ENCODE measurements at places on chromosomes 11 and 22.

GRCh38 chr11:95659088-95659487, 130.5 kb downstream of the FAM76B start:
- DNase-seq: no peak

GRCh38 chr11:128904656-128905344, 13.6 kb downstream of the KCNJ5 start:
- no peak for DNase-seq

- no peak for DNase-seq
Observed at GRCh38 chr11:1447845-1448825, 38.4 kb downstream of the MOB2 start.

- DNase-seq: peak; percentile 27
Observed at GRCh38 chr11:18171377-18172000, 1.1 kb upstream of the MRGPRX4 start.

DNA sequence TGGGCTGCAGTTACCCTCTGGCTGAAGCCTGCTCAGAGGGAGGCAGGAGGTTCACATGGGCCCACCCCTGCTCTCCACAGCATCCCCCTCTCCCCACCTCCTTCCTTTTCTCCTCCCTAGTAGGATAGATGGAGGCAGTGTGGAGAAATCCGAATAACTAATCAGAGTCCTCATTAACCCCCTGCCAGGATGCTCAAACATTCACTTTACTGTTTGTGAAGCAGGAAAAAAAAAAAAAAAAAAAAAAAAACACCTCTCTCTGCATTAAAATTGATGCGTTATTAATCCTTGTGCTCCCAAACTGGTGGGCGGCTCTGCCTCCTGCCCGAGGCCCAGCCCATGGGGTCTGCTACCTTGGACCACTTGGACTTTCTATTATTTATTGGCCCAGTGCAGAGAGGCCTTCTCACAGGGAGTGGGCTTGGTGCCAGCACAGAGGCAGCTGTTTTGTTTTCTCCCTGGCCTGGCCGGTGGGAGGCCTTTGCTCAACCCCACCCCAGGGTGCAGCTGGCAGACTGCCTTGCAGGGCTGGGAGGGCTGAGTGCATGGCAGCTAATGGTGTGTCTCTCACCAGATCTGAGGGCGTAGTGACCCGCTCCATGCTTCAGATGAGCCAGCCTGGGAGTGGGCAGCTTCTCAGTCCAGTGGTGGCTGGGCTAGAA, 150.7 kb downstream of the PKNOX2 start:
- DNase-seq: no peak

DNA sequence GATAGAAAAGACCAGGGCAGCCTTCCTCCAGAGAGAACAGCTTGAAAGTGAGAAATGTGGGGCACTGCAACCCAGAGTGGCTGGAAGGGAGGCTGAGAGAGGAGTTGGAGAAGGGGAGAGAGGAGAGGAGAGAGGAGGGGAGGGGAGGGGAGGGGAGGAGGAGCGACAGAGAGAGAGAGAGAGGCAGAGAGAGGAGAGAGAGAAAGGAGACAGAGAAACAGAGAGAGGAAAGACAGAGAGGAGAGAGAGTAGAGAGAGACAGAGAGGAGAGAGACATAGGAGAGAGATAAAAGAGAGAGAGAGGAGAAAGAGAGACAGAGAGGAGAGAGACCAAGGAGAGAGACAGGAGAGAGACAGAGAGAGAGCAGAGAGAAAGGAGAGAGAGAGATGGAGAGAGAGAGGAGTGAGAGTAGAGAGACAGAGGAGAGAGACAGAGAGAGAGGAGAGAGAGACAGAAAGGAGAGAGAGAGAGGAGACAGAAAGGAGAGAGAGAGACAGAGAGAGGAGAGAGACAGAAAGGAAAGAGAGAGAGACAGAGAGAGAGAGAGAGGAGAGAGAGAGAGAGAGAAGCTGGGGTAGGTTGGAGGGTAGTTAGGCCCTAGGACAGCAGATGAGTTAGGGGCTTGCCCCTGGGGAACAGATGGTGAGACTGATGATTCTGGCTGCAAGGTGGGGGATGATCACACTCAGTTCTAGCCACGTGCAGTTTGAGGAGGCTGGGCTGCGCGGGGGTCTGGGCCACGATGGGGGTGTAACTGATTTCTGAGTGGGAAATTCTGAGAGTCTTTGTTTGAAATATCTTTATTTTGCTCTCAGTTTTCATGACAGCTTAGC, 8.5 kb upstream of the SCYL1 start:
- no peak for DNase-seq

- DNase-seq: no peak
Observed at GRCh38 chr11:64297699-64298358, 2.3 kb upstream of the CATSPERZ start.

DNA sequence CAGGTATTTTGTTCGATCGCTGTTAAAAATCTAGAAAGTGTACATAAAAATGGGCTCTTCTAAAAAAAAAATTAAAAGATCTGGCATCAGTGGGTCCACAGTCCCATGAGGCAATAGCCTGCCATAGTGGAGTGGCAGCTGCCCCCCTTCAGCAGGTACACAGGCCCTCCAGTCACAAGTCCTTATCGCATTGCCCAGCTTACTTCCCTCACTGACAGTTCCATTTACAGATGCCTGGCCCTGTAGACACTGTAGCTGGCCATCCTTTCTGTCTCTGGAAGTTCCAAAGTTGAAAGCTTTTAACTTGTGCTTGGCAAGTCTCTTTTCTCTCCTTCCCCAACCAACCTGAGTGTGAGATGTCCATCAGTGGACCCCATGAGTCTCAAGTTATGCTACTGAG, 11.4 kb downstream of the ZNRF3 start:
- no peak for DNase-seq

GRCh38 chr22:24181996-24182899, 961 bp downstream of the SUSD2 start:
- DNase-seq: no peak

- no peak for DNase-seq
Observed at GRCh38 chr11:35253237-35253636, 114.3 kb downstream of the CD44 start.

GRCh38 chr11:22559416-22559815, 66.2 kb downstream of the FANCF start:
- DNase-seq: no peak

DNA sequence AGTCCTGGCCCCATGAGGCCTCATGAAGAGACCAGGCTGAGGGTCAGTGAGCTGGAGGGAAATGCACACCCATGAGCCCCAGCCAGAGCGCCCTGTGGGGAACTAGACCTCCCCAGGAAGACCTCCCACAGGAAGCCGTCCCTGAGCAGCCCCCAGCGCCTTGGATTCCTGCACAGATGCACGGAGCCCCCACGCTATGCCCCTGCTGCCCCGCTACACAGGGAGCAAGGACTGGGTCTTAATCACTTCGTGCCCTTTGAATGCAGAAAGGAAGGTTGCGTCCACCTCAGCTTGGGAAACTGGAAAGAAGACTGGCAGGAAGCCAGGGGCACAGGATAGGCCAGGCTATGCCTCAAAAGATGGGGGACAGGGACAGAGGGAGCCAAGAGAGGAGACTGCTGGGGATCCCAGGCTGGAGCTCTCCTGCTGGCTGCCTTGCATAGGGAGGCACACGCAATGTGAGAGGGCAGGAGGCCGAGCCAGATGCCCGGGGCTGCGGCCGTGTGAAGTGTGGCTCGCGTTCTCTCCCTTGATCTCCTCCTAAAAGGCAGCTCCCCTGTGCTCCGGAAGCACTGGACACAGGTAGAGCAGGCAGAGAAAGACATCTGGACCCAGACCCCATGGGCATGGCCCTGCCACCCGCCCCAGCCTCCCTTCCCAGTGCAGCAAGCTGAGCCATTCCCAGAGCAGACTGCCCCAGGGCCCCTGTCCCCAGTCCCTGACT, 32.8 kb downstream of the MACROD1 start:
- DNase-seq: no peak

- DNase-seq: no peak
Observed at GRCh38 chr11:17561111-17561415, 14.0 kb downstream of the OTOG start.

- peak; percentile 94 for DNase-seq
Observed at GRCh38 chr11:35030716-35031213, 108.2 kb upstream of the CD44 start.

DNA sequence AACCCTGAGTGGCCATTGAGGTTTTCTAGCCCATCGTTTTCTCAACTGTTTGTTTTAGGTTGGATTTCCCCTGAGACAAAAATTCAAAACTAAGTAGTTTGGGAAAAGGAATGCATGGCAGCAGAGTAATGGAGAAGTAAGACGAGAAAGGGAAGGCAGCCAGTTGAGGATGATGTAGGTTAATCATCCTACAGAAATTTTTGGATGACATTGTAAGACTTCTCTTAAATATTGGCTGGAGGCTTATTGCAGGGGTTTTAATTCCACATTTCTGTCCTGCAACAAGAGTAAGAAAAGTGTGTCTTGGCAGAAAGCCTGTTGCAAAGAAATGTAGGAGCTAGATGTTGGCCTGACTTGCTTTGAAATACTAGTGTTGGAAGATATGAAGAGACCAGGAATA, 308.8 kb downstream of the LUZP2 start:
- no peak for DNase-seq

DNA sequence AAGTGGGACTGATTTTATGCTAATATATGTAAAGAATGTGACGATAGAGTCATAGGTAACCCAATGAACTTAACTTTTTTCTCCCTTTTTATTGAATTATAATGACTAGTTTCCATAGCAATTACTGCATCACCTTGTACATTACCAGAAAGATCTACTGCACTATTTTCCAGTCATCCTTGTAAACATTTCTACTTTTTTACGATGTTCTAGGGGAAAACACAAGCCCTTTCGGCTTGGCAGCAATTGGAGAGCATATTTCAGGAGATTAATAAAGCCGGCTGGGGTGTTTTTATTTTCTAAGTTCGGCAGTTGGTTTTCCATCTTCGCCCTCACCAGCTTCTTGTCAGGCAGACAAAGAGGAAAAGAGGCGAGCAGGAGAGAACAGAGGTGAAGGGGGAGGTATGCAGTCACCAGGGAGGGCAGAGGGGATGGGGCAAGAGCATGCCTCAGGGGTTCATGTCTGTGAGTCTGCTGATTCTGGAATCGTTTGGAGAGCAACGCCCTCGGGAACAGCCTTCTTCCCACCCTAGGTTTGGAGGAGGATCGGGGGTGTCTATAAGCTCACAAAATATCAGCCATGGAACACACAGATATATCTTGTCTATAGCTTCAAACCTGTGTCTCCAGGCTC, 476.4 kb downstream of the MIAT start:
- DNase-seq: no peak

- no peak for DNase-seq
Observed at GRCh38 chr11:66810576-66811185, 32.6 kb upstream of the RCE1 start.

- no peak for DNase-seq
Observed at GRCh38 chr11:32121012-32121411, 30.1 kb downstream of the RCN1 start.

DNA sequence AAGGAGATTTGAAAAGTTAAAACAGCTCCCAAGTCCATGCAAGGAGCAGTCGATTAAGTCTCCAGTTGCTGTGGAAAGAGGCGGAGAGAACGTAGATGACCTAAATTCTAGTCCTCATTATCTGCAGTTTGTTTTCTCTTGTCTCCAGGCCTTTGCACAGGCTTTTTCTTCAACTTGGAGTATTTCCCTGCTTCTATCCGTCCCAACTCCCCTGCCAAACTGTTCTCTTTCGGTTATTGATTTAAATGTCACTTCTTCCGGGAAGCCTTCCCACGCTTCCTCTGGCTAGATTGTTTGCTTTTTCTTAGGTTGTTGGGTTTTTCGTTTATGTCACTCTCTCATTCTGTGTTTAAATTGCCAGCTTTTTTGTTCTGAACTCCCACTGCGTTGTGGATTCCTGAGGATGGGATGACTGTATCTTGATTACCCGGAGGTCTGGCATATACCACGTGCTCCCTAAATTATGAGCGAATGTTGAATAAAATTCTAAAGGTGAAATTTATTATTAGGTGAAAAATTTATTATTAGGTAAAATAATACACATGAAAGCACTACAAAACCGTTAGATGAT, 463 bp downstream of the TMEM126B start:
- DNase-seq: no peak

- no peak for DNase-seq
Observed at GRCh38 chr11:77793972-77794371, 26.6 kb downstream of the RSF1 start.

- DNase-seq: no peak
Observed at GRCh38 chr11:45113807-45114206, 32.6 kb upstream of the PRDM11 start.

- no peak for DNase-seq
Observed at GRCh38 chr22:25395468-25395867, 169.0 kb upstream of the GRK3 start.

- DNase-seq: no peak
Observed at GRCh38 chr22:28815111-28815510, 14.7 kb upstream of the XBP1 start.

DNA sequence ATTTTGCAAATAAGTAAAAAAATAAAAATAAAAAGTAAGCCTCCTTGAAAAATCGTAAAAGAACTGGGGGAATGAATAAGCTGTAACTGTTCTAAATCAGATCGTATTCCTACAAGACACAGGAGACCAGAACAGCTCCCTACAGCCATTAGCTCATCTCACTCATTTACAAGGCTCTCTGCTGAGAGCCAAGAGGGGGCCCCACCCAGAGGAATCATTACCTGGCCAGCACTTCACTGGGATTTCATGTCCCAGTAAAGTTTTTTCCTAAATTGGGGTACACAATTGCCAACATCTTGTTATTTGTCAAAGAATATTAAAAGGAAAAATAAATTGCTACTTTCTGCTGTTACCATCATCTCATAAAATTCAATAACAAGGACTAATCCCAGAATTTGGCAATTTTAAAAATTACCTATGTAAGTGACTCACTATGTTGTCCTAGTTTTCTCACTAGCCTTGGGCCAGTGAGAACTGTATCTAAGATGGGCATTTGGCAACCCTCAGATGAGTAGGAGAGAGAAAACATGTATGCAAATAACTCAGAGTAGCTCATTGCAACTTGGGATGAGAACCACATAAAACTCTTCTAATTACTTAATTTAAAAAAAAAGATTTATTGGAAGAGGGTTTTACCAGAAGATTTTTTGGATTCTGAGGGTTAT, 18.4 kb upstream of the SMTN start:
- no peak for DNase-seq

GRCh38 chr11:90288212-90288821, 65.5 kb upstream of the CHORDC1 start:
- DNase-seq: peak; percentile 33

- peak; percentile 25 for DNase-seq
Observed at GRCh38 chr22:31173386-31174145, 13.6 kb downstream of the RNF185 start.

GRCh38 chr11:59773083-59773440, 17.9 kb downstream of the STX3 start:
- no peak for DNase-seq

GRCh38 chr11:134044514-134045284, 24.2 kb upstream of the JAM3 start:
- DNase-seq: no peak

GRCh38 chr11:57597916-57598830, 688 bp downstream of the SERPING1 start:
- DNase-seq: no peak

GRCh38 chr11:124446916-124447315, 1.4 kb upstream of the OR8B8 start:
- no peak for DNase-seq

All from SW 1271 (cell line).